ENCODE measurements at places on chromosomes 11 and 22.

DNA sequence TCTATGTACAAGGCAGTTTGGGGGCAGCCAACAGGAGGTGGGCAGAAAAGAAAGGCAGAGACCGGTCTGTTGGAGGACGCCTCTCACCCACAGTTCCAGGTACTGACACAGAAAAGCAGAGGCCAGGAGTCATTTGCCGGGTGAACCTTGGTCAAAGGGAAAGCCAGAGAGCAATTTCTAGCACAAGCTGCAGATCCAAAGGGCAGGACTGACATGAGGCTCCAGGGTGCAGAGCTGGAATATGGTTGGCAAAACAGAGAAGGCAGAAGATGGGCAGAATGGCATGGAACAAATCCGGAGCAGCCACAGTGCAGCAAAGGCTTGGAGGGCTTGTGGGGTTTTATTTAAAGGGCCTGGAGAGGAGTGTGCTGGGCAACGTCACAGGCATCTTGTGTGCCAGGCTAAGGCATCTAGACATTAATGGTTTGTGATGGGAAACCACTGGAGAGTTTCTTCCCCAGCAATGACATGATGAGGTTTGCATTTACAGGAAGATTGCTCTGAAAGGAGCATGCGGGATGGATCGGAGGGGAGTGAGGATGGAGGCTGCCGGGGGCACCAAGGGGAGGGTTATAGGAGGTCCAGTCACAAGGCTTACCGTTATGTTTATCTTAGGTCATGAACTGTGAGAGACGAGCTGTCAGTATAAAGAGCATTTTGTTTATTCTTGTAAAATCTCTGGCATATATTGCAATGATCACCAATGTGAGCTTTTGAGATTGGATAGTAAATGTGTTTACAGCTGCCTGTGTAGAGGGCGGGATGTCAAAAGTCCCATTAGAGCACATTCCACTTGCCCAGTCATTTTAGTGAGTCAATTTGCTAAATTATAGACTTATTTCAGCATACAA lies 5.7 kb upstream of the MMP20 start:
- no peak for DNase-seq
- H3K27me3 ChIP-seq, result peaks cover 2% of the 10 kb centered on the region

GRCh38 chr11:67451658-67451976 lies 912 bp downstream of the GPR152 start:
- no peak for DNase-seq
- no peak overlapping the region for H3K4me3 ChIP-seq
- H3K27ac ChIP-seq, result no peak overlapping the region
- H3K4me1 ChIP-seq, result no peaks in the 10 kb centered on the region
- H3K27me3 ChIP-seq, result no peaks in the 10 kb centered on the region
- H3K36me3 ChIP-seq, result no peaks in the 10 kb centered on the region

DNA sequence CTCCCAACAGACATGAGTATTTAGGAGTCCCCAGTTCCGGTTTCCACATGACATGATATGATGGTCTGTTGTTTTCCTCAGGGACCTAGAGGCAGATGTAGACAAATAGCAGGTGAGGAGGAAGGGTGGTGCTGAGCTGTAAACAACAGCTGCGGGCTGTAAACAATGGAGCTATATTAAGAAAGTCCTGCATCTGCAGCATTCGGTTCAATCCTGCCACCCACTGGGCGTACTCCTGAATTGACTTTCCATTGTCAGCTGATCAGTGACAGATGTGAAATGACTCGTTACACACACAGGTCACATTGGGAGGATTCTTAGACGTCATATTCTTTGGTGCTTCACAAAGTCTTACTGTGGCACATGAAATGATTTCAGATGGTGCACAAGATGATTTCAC lies 26.8 kb upstream of the RAG1 start:
- no peak overlapping the region for H3K4me3 ChIP-seq
- no peaks in the 10 kb centered on the region for H3K36me3 ChIP-seq
- no peaks in the 10 kb centered on the region for H3K27me3 ChIP-seq
- no peak overlapping the region for H3K27ac ChIP-seq
- no peak for DNase-seq
- H3K4me1 ChIP-seq, result peaks cover 4% of the 10 kb centered on the region

DNA sequence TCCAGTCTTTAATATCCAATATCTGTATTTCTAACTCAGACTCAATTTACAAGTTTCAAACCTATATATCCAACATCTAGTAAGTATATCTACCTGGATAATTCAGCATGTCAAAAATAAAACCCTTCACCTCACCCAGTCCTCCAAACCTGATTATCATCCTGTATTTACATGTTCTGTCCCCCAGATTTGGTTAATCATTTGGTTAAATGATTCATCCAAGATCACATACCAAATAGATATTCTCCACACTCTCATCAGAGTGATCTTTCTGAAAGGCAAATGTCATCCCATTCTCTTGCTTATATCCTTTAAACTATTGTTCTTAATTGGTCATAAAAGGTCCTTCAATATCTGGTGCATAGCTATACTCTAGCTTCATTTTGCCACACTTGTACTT lies 199.0 kb downstream of the SOX6 start:
- no peak overlapping the region for H3K4me3 ChIP-seq
- no peaks in the 10 kb centered on the region for H3K4me1 ChIP-seq
- no peak for DNase-seq
- H3K27me3 ChIP-seq, result no peaks in the 10 kb centered on the region
- H3K36me3 ChIP-seq, result no peaks in the 10 kb centered on the region

DNA sequence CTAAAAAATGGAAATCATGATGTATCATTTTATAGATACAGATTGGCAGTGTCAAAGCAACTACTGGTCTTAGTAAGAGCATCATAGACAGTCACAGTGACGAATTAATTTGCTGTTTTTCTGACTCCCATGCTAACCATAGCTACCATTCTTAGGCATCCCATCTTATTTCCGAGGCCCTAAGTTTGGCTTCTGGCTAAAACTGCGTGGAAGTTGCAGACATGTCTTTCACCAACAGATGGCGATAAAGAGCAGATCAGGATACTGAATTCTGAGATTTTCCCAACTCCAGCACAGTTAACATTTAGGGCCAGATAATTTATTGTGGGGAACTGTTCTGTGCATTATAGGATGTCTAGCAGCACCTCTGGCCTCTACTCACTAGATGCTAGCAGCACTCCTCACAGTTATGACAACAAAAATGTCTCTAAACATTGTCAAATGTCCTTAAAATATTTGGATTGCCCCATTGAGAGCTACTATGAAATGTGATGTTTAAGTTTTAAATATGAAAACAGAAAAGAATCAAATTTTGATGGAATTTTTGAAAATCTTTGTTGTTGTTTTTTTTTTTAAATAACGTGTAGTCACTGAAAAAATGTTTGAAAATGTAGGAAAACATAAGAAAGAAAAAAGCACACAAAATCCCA lies 16.3 kb downstream of the OR2AG2 start:
- H3K4me3 ChIP-seq, result no peak overlapping the region
- H3K27ac ChIP-seq, result no peak overlapping the region
- H3K27me3 ChIP-seq, result no peaks in the 10 kb centered on the region
- no peaks in the 10 kb centered on the region for H3K4me1 ChIP-seq

- no peak overlapping the region for H3K4me3 ChIP-seq
- peaks cover 27% of the 10 kb centered on the region for H3K4me1 ChIP-seq
- no peaks in the 10 kb centered on the region for H3K27me3 ChIP-seq
- no peaks in the 10 kb centered on the region for H3K36me3 ChIP-seq
Observed at GRCh38 chr11:65301491-65302329, 13.0 kb upstream of the CDC42EP2 start.

GRCh38 chr11:130146796-130147195 lies 12.8 kb upstream of the ST14 start:
- no peaks in the 10 kb centered on the region for H3K27me3 ChIP-seq
- peak overlapping the region; percentile 67 for H3K27ac ChIP-seq
- peaks cover 23% of the 10 kb centered on the region for H3K4me1 ChIP-seq
- H3K36me3 ChIP-seq, result peaks cover 39% of the 10 kb centered on the region
- no peak overlapping the region for H3K4me3 ChIP-seq
- DNase-seq, result no peak

DNA sequence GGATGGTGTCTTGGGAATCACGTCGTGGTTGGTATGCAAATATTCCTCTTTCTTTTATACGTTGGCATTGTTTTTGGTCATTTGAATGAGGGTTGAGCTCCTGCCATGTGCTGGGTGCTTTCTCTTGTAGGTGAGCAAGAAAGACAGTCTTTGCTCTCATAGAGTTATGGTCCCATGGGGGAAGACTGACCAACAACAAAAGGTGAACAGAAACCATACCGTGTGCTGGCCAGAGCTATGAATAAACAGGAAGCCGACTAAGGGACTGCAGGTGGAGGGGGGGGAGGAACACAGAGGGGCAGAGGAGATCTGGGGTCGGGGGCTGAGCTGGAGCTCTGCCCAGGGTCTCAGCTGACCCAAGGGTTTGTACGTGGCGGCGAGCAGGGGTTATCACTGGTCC lies 245.3 kb downstream of the CTTN start:
- DNase-seq, result no peak
- peaks cover 9% of the 10 kb centered on the region for H3K27me3 ChIP-seq
- H3K36me3 ChIP-seq, result no peaks in the 10 kb centered on the region
- H3K4me1 ChIP-seq, result no peaks in the 10 kb centered on the region
- H3K4me3 ChIP-seq, result no peak overlapping the region
- H3K27ac ChIP-seq, result no peak overlapping the region

GRCh38 chr11:6927030-6927617 lies 898 bp downstream of the ZNF215 start:
- peak overlapping the region; percentile 70 for H3K4me3 ChIP-seq
- peaks cover 9% of the 10 kb centered on the region for H3K4me1 ChIP-seq
- no peak overlapping the region for H3K27ac ChIP-seq
- DNase-seq, result no peak

DNA sequence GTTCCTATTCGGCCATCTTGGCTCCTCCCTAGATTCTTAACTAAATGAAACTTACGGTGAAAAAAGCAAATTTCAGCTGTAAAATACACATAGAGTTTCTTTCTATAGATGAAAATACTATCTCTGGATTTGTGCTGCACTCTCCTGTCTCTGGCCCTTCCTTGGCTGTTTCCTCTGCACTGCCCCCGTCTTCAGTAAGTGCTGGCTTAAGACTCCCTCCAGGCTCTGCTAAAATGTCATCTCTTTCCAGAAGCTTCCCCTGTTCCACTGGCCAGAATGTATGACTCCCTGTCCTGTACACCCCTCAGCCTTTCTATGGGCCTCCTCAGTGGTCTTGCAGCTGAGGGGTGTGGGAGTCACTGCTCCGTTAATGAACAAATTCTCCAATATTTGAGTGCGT lies 109.1 kb upstream of the NARS2 start:
- H3K36me3 ChIP-seq, result no peaks in the 10 kb centered on the region
- H3K4me3 ChIP-seq, result no peak overlapping the region
- no peak overlapping the region for H3K27ac ChIP-seq

- H3K4me3 ChIP-seq, result no peak overlapping the region
- DNase-seq, result no peak
- H3K27ac ChIP-seq, result no peak overlapping the region
- no peaks in the 10 kb centered on the region for H3K27me3 ChIP-seq
- no peaks in the 10 kb centered on the region for H3K36me3 ChIP-seq
Observed at GRCh38 chr11:133895551-133895950, 50.2 kb upstream of the SPATA19 start.

GRCh38 chr11:15471895-15472799 lies 357.4 kb downstream of the INSC start:
- H3K27ac ChIP-seq, result no peak overlapping the region
- no peak for DNase-seq
- no peak overlapping the region for H3K4me3 ChIP-seq
- no peaks in the 10 kb centered on the region for H3K36me3 ChIP-seq
- no peaks in the 10 kb centered on the region for H3K4me1 ChIP-seq
- H3K27me3 ChIP-seq, result no peaks in the 10 kb centered on the region

- DNase-seq, result peak; percentile 70
- H3K36me3 ChIP-seq, result peaks cover 41% of the 10 kb centered on the region
- H3K4me3 ChIP-seq, result peak overlapping the region; percentile 98
- no peaks in the 10 kb centered on the region for H3K27me3 ChIP-seq
- H3K4me1 ChIP-seq, result peaks cover 38% of the 10 kb centered on the region
- H3K27ac ChIP-seq, result peak overlapping the region; percentile 100
Observed at GRCh38 chr11:65426839-65427690, 4.5 kb downstream of the NEAT1 start.

- no peaks in the 10 kb centered on the region for H3K36me3 ChIP-seq
- H3K4me3 ChIP-seq, result no peak overlapping the region
- H3K27ac ChIP-seq, result no peak overlapping the region
- no peak for DNase-seq
- no peaks in the 10 kb centered on the region for H3K4me1 ChIP-seq
Observed at GRCh38 chr11:104219096-104219495, 55.1 kb upstream of the PDGFD start.

- H3K4me3 ChIP-seq, result no peak overlapping the region
- peaks cover 20% of the 10 kb centered on the region for H3K4me1 ChIP-seq
- no peak for DNase-seq
- H3K27me3 ChIP-seq, result no peaks in the 10 kb centered on the region
- no peaks in the 10 kb centered on the region for H3K36me3 ChIP-seq
- no peak overlapping the region for H3K27ac ChIP-seq
Observed at GRCh38 chr11:126112547-126112946, 49.9 kb upstream of the CDON start.

DNA sequence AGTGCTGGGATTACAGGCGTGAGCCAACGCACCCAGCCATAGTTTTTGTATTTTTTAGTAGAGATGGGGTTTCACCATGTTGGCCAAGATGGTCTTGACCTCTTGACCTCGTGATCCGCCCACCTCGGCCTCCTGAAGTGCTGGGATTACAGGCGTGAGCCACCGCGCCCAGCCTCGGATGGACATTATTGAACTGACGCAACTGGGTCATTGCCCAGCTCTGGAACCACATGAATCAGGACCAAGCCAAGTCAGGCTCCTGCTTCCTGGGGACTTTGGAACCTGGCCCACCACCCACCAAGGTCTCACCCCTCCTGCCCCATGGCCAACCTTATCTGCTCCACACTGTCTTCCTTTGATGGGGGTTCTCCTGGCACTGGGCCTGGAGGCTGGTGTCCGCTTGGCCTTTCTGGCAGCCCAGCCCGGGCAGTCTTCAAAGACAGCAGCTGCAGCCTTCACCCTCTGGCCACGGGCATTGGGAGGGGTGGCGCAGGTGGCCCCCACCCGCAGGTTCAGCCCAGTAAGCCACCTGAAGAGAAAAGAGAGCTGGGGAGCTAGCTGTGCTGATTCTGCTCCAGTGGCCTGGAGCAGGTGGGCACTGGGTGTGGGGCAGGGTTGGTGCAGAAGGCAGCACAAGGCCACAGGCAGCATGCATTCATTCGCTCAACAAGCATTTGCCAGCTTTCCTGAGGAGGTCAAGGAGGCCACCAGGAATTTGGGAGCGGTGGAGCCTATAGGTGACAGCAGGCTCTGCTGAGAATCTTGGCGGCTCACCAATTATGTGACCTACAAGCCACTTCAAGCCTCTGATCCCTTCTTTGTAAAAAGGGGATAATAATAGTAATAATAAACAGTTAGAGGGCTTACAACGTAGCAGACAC lies 5.7 kb downstream of the CHADL start:
- no peaks in the 10 kb centered on the region for H3K27me3 ChIP-seq
- peaks cover 8% of the 10 kb centered on the region for H3K4me1 ChIP-seq
- peaks cover 16% of the 10 kb centered on the region for H3K36me3 ChIP-seq
- H3K4me3 ChIP-seq, result no peak overlapping the region
- DNase-seq, result no peak

GRCh38 chr22:29260601-29261315 lies 7.0 kb downstream of the RHBDD3 start:
- peaks cover under 1% of the 10 kb centered on the region for H3K4me1 ChIP-seq
- H3K36me3 ChIP-seq, result peaks cover 5% of the 10 kb centered on the region
- no peak overlapping the region for H3K27ac ChIP-seq
- H3K27me3 ChIP-seq, result no peaks in the 10 kb centered on the region
- no peak for DNase-seq
